ENCODE measurements at places on chromosomes 5 and 9.

DNA sequence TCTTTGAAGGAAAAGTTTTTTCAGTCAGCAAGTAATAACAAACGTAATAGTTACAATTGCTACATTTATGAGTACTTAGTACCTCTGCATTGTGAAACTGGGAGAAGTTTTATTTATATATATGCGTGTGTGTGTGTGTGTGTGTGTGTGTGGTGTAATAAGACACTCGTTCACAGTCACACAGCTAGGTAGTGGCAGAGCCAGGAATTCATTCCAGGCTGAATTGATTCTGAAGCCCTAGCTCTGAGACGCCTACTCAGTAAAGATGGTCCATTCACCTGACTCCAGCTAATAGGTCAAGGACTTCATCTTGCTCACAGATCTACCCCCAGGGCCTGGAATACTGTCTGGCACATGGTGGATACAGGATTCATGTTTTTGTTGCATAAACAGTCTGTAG, 13.6 kb upstream of the CAST start:
- no peak for DNase-seq

- DNase-seq: no peak
These were observed 17.2 kb downstream of the FGF10 start for GRCh38 chr5:44372028-44372427.

GRCh38 chr9:87827341-87827740, 55.3 kb upstream of the SPATA31E1 start:
- DNase-seq: no peak

DNA sequence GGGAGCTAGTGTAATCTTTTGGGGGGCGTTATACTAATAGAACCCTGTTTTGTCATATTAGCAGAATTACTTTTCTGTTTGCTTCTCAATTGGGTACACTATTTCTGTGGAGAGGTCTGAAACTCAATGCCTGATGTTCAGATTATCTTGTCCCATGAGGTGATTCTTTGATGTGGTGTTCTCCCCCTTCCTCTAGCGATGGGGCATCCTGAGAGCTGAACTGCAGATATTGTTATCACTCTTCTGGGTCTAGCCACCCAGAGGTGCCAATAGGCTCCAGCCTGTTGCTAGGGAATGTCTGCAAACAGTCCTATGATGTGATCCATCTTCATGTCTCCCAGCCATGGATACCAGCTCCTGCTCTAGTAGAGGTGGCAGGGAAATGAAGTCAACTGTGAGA, 233.1 kb upstream of the RASA1 start:
- no peak for DNase-seq

- no peak for DNase-seq
These were observed 15.0 kb downstream of the ECM2 start for GRCh38 chr9:92520837-92521236.

DNA sequence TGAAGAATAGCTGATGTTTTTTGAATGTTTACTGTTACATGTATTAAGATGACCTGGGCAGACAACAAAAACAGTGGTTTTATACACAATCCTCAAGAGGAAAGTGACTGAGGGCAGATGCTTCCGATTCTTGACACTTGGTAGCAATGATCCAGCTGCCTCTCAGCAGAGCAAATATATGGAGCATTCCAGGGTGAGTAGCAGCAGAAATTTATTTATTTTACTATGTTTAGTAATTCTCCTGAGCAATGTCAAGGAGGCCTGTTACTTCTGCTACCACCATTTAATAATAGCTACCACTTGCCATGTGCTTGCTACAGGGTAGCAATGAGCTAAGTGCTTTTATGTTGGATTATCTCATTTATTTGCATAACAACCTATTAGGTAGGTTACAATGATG, 69.1 kb upstream of the NR3C1 start:
- DNase-seq: no peak

GRCh38 chr5:161064781-161065180, 212.8 kb upstream of the ATP10B start:
- DNase-seq: no peak

DNA sequence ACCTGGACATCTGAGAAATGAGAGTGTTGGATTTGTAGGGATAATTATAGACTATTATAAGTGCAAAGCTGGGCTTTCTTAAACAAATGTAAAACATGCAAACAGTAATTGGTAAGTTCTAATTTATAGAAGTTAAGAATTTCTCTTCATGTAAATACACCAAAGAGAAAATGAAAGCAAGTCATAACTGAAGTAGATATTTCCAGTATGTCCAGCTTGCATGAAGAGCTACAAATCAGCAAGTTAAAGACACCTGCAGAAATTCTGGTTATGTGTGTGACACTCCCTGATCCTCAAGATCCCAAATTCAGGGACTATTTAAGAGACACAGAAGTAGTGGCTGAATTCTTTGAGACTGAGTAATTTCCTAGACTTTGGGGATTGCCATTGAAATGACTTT, 308.9 kb downstream of the TLE4 start:
- no peak for DNase-seq

GRCh38 chr5:103092676-103093075, 27.3 kb downstream of the GIN1 start:
- no peak for DNase-seq

GRCh38 chr9:136674786-136675349, 12.2 kb downstream of the EGFL7 start:
- DNase-seq: no peak

- DNase-seq: no peak
These were observed 51.9 kb downstream of the GALNT10 start for GRCh38 chr5:154242442-154242841.

- no peak for DNase-seq
These were observed 118.0 kb downstream of the SPATA31D1 start for GRCh38 chr9:82106536-82106935.

- no peak for DNase-seq
These were observed 177.9 kb downstream of the C9orf152 start for GRCh38 chr9:110029956-110030480.

Data from left renal cortex interstitium (tissue), 4 donors.